RPMI8226 (cell line): ENCODE measurements at places on chromosomes 12 and 14.

- no peak for DNase-seq
Measured at GRCh38 chr12:59282999-59283398, 312.8 kb upstream of the SLC16A7 start.

DNA sequence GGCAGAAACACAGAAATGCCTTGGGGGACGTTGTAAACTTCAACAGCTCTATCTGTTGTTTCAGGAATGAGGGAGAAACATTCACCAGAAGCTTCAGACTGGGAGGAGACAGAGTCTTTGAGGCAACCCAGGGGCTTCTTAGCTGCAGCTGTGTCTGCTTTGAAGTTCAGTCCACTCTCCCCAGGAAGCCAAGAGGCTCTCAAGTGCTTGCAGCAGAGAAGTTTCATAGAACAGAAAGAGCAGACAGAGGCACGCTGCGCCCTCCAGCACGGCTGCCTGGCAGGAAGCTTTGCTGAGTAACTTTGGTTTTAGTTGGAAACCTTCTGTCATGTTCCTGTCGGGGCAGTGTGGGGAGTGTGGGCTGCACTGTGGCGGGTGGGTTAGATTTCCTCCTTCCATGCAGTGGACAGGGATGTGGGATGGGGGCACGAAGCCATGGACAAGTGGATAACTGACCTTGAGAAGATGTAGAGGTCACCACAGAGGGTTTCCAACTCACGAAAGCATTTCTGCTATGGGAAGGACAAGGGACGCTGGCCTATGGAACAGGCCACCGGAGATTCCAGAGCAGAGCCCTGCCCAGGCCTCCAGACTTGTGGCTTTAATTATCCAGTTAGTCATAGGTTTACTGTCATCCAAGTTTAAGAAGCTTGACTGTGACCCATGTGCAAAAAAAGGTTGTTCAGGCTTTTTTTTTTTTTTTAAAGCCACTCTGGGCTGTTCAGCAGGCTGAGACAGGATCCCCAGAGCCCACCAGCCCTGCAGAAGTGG lies 107.7 kb downstream of the ARF6 start:
- peak; percentile 72 for DNase-seq

DNA sequence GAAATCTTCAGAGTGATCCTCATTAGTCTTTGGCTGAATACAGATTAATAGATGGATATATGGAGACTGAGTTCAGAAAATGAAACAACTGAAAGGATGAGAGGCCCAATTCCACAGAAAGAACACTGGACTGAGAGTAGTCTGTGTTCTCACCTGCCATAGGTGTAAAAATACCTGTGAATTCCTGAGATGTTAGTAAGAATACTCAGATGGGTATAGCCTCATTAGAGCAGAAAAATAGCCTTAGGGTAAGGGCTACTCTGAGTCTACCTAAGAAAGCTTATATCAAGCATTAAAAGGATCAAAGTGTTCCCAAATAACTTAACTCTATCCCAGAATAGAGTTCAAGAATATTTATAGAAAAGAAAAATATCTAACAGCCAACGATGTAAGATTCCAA lies 1510.3 kb upstream of the SEL1L start:
- DNase-seq = no peak

GRCh38 chr12:76852106-76852505 lies 26.7 kb downstream of the CSRP2 start:
- no peak for DNase-seq

DNA sequence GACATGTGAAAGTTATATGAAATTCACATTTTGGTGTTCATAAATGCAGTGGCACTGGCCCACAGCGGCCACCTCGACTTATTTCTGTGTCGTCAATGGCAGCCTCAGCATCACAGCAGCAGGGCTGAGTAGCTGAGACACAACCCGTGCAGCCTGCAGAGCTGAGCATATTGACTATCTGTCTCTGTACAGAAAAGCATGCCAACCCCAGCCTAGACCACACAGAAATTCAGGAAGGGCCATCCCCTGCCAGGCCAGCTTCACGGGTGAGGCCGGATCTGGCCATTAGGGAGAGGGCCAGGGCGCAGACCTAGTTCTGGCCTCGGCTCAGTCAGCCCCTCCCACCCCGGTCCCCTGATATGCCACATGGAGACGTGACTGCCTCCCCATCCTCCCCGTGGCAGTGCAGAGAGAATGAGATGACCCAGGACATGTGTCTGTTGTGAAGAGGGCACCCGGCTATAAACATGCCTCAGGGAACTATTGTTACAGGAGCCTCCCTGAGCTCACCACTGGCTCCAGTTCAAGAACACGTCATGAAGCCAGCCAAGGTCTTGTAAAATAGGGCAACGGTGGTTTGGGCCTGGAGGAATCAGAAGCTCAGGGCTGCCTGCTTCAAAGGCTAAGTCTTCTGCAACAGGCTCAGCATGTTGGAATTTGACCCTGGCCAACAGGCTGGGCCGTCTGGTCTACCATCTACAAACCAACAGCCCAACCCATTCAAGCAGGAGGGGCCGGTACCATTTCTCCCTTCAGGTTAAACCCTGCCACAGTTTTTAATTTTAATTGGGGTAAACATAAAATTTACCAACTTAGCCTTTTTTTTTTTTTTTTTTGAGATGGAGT lies 25.5 kb downstream of the SCARB1 start:
- no peak for DNase-seq

DNA sequence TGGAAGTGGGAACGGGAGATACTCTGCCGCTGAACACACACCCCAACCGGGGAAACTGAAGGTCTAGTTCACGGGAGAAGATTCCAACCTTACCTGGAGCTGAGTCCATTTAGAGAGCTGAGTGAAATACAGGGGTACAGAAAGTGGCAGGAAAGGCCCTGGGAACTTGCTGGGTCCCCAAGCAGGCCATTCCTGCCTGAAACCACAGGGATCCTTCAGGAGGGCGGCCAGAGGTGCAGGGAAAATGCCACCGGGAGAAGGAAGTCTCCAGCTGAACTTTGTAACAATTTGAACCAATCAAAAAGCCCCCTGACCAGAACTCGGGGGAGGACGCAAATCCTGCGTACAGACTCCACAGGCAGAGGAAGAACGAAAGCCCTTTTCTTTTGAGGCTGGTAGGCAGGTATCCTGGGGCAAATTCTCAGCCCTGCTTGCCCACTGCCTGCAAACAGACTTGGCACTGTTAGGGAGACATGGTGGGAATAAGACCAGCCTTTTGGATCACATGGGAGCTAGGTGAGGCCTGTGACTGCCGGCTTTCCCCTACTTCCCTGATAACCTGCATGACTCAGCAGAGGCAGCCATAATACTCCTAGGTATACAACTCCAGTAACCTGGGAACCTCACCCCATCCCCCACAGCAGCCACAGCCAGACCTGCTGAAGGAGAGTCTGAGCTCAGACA lies 170.9 kb downstream of the SEC23A start:
- no peak for DNase-seq

DNA sequence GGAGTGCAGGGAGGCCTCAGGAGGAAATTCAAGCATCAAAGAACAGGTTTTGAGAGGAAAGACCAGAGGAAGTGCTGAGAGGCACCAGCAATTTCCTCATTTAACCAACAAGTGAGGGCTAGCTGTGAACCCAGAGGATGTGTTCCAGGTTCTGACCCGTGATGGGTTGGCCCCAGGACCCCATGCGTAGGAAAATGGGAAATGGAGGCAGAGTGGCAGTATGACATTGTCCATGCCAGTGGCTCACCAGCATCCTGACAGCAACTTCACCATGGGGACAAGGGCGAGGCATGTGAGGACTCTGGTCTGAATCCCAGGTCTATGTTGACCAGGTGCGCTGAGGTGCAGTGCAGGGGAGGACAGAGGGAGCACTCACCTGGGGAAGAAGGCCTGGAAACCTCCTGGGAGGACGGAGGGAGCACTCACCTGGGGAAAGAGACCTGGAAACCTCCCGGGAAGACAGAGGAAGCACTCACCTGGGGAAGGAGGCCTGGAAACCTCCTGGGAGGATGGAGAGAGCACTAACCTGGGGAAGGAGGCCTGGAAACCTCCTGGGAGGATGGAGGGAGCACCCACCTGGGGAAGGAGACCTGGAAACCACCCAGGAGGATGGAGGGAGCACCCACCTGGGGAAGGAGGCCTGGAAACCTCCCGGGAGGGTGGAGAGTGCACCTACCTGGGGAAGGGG lies 6.7 kb upstream of the CACNA2D4 start:
- no peak for DNase-seq

- DNase-seq = no peak
Measured at GRCh38 chr12:10623131-10623530, 9.7 kb upstream of the MAGOHB start.

- DNase-seq = no peak
Measured at GRCh38 chr14:68293404-68293803, 473.8 kb downstream of the RAD51B start.

- peak; percentile 26 for DNase-seq
Measured at GRCh38 chr12:6074979-6075585, 49.4 kb downstream of the VWF start.

DNA sequence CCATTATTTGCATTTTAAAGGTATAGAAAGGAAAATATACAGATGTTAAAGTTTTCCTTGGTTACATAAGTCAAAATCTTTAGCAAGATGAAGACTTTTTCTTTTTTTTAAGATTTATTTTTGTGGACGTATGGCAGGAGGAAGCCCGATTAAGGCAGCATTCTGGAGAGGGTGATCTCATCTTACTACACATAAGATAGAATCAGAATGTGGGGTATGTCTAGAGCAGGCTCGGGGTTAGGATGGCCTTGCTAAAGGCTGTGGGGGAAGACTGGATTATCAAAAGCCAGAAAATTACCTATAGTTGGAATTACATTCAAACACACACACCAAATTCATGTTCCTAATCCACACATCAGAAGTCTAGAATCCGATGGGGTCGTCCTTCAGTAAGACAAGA lies 79.6 kb upstream of the OTOGL start:
- DNase-seq = no peak

- DNase-seq = no peak
Measured at GRCh38 chr14:65042731-65043372, 56.2 kb downstream of the FNTB start.

GRCh38 chr14:44960146-44960545 lies 1.6 kb downstream of the KLHL28 start:
- no peak for DNase-seq

- no peak for DNase-seq
Measured at GRCh38 chr14:48546996-48547395, 871.6 kb upstream of the MDGA2 start.

DNA sequence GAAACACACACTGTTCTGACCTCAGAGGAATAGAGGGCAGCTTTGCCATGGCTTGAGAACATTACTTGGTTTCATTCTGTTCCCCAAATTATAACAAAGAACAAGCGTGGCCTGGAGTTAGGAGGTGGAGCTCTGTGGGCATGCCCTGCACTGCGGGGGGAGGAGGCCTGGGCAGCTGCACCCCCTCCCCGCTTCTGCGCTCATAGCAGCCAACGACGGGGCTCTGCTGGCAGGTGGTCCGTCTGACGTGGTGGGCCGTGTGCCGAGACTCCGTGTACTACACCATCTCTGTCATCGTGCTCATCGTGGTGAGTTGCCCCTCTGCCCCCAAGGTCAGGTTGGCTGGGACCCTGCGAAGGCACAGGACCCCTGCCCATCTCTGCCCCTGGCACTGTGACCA lies 70.4 kb upstream of the RIN3 start:
- no peak for DNase-seq

DNA sequence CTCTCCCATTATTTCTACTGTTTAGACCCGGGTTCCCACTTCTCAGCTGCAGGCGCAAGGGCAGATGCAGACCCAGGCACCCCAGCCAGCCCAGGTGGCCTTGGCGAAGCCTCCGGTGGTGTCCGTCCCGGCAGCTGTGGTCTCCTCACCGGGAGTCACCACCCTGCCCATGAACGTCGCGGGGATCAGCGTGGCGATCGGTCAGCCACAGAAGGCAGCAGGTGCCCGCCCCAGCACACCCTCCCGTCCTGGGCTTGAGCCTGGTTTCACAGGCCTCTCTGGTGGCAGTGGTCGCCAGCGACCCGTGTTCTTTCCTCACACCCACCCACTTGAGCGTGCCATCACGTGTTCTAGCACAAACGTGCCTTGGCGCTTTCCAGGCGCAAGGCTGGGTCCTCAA lies 77.4 kb downstream of the DDX51 start:
- no peak for DNase-seq

- DNase-seq = peak; percentile 19
Measured at GRCh38 chr12:46160101-46160980, 108.5 kb downstream of the SLC38A1 start.

DNA sequence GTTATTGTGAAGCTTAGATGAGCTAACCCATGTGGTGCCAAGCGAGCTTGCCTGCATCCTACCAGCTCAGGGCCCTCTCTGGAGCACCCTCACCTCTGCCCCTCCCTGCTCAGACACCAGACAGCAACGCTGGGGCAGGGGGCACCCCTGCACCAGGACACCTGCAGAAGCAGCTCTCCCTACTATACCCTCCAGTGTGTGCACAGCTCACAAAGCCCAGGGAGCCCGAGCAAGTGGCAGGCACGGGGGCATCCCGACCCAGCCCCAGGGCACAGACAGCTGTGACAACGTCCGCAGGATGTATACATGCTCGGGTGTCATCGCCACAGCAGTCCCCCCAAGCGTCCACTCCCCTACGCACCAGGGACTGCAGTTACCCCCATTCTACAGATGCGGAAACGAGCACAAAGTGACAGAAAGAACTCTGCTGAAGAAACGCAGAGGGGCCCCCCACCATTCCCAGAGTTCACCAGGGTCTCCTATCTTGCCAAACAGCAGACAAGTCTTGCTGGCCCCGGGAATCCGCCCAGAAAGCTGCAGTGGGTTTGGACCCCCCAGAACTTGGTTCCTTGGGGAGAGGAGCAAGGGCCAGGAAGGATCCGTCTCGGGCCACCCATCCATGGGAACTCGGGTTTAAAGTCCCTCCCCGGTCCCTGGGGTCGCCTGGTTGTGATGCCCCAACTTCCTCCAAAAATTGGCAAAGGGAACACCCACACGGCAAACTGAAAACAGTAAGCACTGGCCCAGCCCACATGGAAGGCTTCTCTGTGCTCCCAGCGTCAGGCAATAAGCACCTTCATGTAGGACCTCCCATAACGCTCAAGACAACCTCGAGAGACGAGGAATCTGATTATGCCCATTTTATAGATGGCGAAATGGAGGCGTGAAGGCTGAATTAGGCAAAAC lies 12.0 kb downstream of the NCOR2 start:
- no peak for DNase-seq

- DNase-seq = no peak
Measured at GRCh38 chr12:97003276-97003675, 96.2 kb downstream of the NEDD1 start.

GRCh38 chr14:53999061-53999488 lies 42.5 kb upstream of the BMP4 start:
- no peak for DNase-seq

GRCh38 chr14:25007832-25008231 lies 42.1 kb downstream of the STXBP6 start:
- no peak for DNase-seq

- DNase-seq = no peak
Measured at GRCh38 chr14:73713206-73713802, 880 bp downstream of the PNMA1 start.

- DNase-seq = no peak
Measured at GRCh38 chr12:28817524-28817923, 331.6 kb upstream of the FAR2 start.

DNA sequence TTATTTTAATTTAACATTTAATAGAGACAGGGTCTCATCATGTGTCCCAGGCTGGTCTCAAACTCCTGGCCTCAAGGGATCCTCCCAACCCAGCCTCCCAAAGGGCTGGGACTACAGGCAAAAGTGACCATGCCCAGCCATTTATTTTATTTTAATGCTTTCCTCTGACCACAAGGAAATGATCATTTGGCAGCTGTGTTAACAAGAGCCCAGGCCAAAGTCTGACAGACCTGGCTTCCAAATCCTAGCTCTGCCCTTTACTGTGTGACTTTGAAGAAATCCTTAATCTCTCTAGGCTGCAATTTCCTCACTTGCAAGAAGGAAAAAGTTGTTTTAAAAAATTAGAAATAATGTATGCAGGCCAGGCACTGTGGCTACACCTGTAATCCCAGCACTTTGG lies 16.7 kb upstream of the GCH1 start:
- DNase-seq = no peak
